MCF 10A (cell line): ENCODE measurements at places on chromosomes 4 and X. TPM values are rescaled to one million over a fixed set of nuclear protein-coding genes. Genes with fewer than 3 reads are reported as not detected.
A peak's percentile ranks its signal among the peaks of the same experiment; 100 is the strongest.

Gene CENPVL1
- not detected in 2 replicates for total RNA-seq

Gene PRR32
- not detected in 2 replicates for total RNA-seq

Gene FANCB
- 1.9 and 2.7 TPM in 2 replicates for total RNA-seq

Gene SCML2
- 3.2 and 3.5 TPM in 2 replicates for total RNA-seq

Gene HPGDS
- total RNA-seq, result not detected in 2 replicates

Gene KCNE5
- 0.64 and 1.4 TPM in 2 replicates for total RNA-seq

GRCh38 chr4:73098016-73098415, 28.5 kb upstream of the COX18 start:
- H3K27me3 ChIP-seq, result no peaks in the 10 kb centered on the region
- H3K36me3 ChIP-seq, result peaks cover 93% of the 10 kb centered on the region
- no peak for DNase-seq
- no peak overlapping the region for H3K4me3 ChIP-seq
- no peak overlapping the region for H3K27ac ChIP-seq
- no peaks in the 10 kb centered on the region for H3K4me1 ChIP-seq

GRCh38 chrX:1932231-1932630, 317.4 kb downstream of the ASMT start:
- H3K4me1 ChIP-seq, result no peaks in the 10 kb centered on the region
- no peaks in the 10 kb centered on the region for H3K36me3 ChIP-seq
- no peak overlapping the region for H3K4me3 ChIP-seq
- DNase-seq, result no peak
- peaks cover 13% of the 10 kb centered on the region for H3K27me3 ChIP-seq

GRCh38 chr4:154009788-154010187, 220.9 kb upstream of the SFRP2 start:
- H3K36me3 ChIP-seq, result no peaks in the 10 kb centered on the region
- peaks cover 15% of the 10 kb centered on the region for H3K4me1 ChIP-seq
- no peak for DNase-seq
- no peak overlapping the region for H3K4me3 ChIP-seq
- no peak overlapping the region for H3K27ac ChIP-seq

- no peaks in the 10 kb centered on the region for H3K27me3 ChIP-seq
- H3K4me1 ChIP-seq, result no peaks in the 10 kb centered on the region
- no peaks in the 10 kb centered on the region for H3K36me3 ChIP-seq
- H3K27ac ChIP-seq, result no peak overlapping the region
- no peak overlapping the region for H3K4me3 ChIP-seq
These were observed 109.7 kb downstream of the MSL3 start for GRCh38 chrX:11867610-11868345.

DNA sequence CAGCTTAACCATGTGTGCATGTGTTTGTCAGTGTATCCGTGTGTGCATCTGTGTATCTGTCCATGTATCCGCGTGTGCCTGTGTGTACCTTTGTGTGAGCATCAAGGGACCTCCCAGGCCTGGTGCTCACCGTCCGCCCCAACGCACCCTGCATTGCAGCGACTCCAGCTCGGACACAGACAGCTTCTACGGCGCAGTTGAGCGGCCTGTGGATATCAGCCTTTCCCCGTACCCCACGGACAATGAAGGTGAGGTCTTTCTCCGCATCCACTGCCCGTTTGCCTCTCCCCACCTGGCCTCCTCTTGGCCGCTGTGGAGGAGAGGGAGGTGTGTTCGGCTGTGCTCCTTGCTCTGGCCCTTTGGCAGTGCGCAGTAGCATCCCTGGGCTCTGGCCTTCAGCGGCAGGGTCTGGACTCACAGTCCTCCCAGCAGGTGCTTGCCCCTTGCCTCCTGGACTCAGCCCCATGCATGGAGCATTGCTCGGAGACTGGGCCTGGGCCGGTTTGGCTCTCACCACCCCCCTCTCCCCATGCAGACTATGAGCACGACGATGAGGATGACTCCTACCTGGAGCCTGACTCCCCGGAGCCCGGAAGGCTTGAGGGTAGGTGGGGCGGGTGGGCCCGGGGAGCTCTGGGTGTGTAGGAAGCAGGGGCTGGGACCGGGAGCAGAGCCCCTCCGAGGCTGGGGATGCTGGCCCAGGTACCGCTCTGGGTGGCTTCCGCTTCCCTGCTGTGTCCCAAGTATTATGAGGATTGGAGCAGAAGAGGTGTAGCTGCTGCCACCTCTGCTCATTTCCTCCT, 16.4 kb upstream of the ADD1 start:
- no peaks in the 10 kb centered on the region for H3K27me3 ChIP-seq
- H3K4me3 ChIP-seq, result no peak overlapping the region
- H3K27ac ChIP-seq, result no peak overlapping the region
- DNase-seq, result no peak

DNA sequence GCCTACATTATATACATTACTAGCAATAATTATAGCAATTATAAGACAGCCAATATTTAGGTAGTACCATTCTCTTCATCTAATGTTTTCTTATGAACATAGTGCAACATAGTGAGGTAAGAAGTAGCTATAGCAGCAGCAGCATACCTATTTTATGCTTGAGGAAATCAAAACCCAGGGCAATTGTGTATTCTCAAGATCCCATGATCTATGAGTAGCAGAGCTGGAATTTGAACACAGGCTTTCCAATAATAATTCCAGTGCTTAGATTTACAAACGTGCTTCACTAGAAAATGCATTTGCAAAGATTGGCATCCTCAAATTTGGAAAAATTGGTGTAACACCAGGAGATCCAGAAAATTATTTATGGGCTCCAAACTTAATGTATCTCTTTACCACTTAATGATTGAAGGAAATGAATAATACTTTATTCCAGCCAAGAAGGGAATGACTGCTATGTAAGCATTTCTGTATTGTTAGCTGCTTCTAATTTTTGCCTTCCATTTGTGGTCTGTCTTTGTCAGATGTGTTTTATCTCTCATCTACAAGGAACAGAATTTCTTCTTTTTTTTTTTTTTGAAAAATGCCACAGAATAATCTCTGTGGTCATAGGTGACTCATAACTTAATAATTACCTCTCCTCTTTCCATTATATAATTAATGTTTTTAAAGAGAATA, 451.1 kb downstream of the ARAP2 start:
- no peaks in the 10 kb centered on the region for H3K36me3 ChIP-seq
- H3K27me3 ChIP-seq, result no peaks in the 10 kb centered on the region
- no peak overlapping the region for H3K4me3 ChIP-seq
- no peaks in the 10 kb centered on the region for H3K4me1 ChIP-seq

- peak; percentile 11 for DNase-seq
- H3K4me3 ChIP-seq, result peak overlapping the region; percentile 4
- H3K4me1 ChIP-seq, result peaks cover 3% of the 10 kb centered on the region
- H3K36me3 ChIP-seq, result no peaks in the 10 kb centered on the region
- H3K27ac ChIP-seq, result peak overlapping the region; percentile 37
These were observed 2234.4 kb downstream of the ARAP2 start for GRCh38 chr4:34009951-34010350.

DNA sequence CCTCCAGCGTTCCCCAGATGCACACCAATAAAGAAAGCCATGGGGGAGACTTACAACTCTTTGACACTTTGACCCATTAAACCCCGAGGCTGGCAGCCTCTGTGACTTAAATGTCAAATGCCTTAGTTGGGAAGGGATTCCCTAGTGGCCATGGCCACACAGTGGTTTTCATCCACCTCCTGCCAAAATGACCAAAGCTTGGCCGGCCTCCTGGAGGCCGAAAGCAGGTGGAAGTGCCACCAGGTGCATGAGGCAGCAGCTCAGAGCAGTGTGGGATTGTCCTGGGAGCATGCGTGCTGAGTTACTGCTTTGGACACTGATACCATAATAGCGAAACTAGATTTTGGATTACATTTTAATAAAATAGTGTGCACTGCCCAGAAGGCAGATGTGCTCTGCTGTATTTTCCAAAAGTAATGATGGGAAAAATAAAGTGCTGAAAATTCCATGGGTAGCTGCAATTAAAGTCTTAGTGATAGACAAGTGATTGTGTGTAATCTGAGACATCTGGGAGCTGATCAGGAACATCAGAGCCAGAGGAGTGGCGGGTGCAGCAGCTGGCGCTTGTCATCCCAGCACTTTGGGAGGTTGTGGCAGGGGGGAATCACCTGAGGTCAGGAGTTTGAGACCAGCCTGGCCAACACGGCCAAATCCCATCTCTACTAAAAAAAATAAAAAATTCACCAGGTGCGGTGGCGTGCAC, 39.8 kb upstream of the TADA2B start:
- H3K27ac ChIP-seq, result peak overlapping the region; percentile 98
- H3K27me3 ChIP-seq, result no peaks in the 10 kb centered on the region
- peaks cover 40% of the 10 kb centered on the region for H3K4me1 ChIP-seq
- H3K4me3 ChIP-seq, result peak overlapping the region; percentile 72

- no peaks in the 10 kb centered on the region for H3K4me1 ChIP-seq
- no peak overlapping the region for H3K4me3 ChIP-seq
- no peak overlapping the region for H3K27ac ChIP-seq
- H3K36me3 ChIP-seq, result no peaks in the 10 kb centered on the region
- no peak for DNase-seq
These were observed 233.1 kb upstream of the RPS6KA3 start for GRCh38 chrX:20499763-20500162.

GRCh38 chrX:153875391-153876111, 10.4 kb downstream of the L1CAM start:
- DNase-seq, result peak; percentile 42
- no peaks in the 10 kb centered on the region for H3K36me3 ChIP-seq
- H3K27me3 ChIP-seq, result peaks cover 48% of the 10 kb centered on the region
- no peak overlapping the region for H3K4me3 ChIP-seq
- no peaks in the 10 kb centered on the region for H3K4me1 ChIP-seq
- H3K27ac ChIP-seq, result no peak overlapping the region

GRCh38 chr4:184473499-184474262, 669 bp downstream of the IRF2 start:
- H3K4me3 ChIP-seq, result peak overlapping the region; percentile 99
- DNase-seq, result peak; percentile 44
- H3K27me3 ChIP-seq, result no peaks in the 10 kb centered on the region
- peak overlapping the region; percentile 98 for H3K27ac ChIP-seq
- H3K4me1 ChIP-seq, result peaks cover 23% of the 10 kb centered on the region
- peaks cover 19% of the 10 kb centered on the region for H3K36me3 ChIP-seq
